ENCODE measurements at places on chromosomes 7 and 10.

GRCh38 chr10:88923520-88923919 is 29.1 kb downstream of the ACTA2 start:
- DNase-seq: no peak

DNA sequence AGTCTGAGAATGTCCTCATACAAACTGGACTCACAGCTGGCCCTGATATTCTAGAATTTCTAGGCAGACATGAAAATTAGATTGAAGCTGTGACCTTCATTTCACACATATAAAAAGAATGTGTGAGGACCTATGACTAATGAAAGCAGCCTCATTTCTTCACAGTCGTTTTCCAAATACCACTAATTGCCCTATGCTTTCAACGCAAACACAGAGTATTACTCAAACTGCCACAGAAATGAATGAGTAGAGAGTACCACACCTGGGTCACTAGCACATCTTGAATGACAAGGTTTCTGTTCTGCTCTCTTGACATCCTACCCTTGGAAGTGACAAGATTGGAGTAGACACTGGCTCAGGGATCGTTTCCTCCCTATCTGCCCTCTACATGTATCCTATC is 142.4 kb downstream of the C1GALT1 start:
- no peak for DNase-seq

DNA sequence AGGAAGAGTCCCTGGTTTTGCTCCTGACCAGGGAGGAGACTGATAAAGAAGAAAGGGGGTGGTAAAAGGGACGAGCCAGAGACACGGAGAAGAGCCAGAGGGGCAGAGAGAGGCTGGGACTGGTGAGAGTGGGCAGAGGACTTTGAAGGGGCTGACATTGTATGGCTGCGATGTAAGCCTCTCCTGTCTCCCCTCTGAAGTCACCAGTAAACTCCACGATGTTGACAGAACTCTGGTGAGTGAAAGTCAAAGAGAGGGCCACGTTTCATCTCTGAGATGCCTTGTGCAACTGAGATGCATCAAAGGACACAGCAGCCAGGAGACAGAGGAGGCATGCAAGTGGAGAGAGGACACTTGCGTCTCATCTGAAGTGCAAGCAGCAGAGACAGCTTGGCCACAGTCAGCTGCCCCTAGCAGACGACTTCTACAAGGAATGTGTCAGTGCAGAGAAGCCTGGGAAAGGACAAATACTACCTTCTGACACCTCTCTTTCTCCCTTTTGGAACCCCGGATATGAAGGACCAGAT is 54.3 kb downstream of the SMKR1 start:
- no peak for DNase-seq

- DNase-seq: peak; percentile 84
Measured at GRCh38 chr7:3436746-3437145, 135.7 kb downstream of the SDK1 start.

- DNase-seq: no peak
Measured at GRCh38 chr7:134870156-134870555, 90.7 kb downstream of the CALD1 start.

GRCh38 chr7:156177422-156178055 is 365.3 kb upstream of the SHH start:
- DNase-seq: no peak

- DNase-seq: peak; percentile 11
Measured at GRCh38 chr7:3404501-3404900, 103.4 kb downstream of the SDK1 start.

DNA sequence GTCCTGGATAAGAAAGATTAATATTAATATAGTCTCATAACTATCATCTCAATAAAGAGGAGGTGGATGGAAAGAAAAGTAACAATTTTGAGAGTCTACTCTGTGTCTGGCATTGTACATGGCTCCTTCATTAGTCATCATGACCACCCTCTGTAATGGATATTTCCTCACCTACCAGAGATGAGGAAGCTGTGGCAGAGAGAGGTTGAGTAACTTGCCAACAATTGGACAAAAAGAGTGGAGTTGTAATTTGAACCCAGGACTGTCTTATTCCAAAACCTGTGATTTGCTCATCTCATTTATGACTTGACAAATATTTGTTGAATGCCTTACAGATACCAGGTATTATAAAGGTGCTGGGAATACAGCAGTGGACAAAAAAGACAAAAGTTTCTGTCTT is 2.1 kb upstream of the IDE start:
- DNase-seq: peak; percentile 48

DNA sequence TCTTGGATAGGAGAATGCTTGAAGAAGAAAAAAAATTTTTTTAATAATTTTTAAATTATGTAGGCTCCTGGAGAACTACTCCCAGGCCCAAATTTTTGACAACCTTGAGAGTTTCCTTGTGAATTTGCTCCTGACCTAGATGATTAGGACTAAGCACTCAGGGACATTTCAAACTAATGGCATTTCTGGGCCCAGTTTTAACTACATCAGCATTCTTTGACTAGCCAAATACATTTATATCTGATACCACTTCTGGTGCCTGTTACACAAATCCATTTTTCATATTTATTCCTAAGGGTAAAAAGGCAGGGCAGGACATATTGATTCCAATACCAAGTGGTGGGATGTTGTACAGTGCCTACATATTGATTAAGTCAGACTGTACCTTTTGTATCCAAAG is 60.8 kb upstream of the CC2D2B start:
- no peak for DNase-seq

DNA sequence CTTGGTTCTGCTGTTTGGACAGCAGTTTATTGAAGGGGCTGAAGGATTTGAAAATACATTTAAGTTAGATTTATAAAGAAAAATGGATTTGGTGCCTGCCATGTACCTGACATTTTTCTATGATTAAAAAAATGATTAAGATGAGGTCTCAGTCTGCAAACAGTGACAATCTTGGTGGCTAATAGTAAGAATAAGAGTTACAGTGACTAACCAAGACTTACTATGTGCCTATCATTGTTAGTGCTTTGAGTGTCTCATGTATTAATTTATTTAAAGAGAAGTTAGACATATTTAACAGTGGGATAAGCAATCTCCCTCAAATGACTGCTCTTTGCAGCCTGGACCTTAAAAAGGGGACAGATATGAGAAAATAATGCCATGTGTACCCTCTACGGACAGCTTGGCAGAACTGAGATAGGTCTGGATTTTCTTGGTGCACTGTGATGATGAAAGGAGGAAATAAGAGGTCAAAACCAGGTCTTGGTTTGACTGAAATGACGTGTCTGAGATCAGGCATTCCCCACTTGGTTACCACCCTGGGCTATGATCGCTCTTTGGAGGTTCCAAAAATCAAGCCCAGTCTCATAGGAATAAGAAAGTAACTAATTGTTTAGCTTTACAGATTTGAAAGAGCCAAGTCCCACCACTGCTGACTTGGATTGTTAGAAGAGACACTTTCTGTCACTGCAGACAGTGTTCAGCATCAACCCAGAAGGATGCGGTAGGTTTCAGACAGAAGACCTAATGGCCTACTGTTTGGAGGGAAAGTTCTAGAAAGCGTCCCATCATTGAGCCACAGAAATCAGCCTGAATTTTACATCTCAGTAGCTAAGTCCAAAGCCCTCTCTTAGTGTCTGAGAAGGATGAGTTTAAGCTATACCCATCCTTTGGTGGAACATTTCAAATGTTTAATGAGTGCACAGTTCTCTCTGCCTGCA is 2.1 kb downstream of the CASP7 start:
- DNase-seq: no peak

DNA sequence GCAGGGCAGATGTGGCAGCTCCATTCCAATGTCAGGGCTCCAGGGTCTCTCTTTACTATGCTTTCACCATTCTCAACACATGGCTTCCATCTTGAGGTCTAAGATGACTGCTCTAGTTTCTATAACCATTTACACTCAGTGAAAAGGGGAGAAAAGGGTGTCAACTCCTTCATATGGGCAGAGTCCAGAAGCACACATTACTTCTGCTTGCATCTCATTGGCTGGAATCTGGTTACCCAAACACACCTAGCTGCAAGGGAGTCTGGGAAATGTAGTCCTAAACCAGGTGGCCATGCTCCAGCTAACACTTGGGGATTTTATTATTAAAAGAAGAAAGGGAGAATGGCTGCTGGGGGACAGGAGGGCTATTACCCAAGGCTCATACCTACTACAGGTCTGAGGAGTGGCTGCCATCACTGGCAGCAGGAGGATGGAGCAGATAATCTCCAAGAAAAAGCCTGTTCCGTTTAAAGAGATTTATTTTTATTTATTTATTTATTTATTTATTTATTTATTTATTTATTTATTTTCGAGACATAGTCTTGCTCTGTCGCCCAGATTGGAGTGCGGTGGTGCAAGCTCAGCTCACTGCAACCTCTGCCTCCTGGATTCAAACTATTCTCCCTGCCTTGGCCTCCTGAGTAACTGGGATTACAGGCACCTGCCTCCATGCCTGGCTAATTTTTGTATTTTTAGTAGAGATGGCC is 29.1 kb upstream of the LBX1 start:
- DNase-seq: peak; percentile 29

DNA sequence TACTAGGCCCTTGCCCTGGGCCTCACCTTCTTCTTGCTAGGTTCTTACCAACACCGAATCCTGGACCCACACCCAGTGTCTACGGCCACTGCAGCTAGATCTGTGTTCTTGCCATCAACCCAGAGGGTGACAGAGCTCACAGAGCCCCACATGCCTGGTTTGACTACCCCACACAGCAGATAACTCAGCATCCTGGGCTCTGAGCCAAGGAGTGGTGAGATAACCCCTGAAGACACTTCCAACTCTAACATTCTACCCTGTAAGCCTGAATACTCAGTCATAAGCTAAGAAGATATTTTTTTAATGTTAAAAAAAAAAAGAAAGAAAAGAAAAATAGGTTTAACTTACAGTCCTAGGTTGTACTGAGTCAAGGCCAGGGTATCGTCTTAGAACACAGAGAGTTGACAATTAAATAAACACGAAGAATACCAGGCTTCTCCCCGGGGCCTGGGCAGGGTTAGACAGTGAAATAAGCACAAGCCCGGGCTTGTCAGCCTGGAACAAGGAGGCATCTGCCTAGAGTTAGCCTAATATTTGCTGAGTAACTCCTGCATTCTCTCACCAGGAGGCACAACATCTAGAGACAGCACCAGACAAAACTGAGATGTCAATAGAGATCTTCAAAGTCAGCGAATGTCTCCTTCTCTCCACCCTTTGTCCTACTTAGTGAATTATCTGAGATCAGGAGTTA is 556.5 kb upstream of the LRRN3 start:
- DNase-seq: peak; percentile 47

DNA sequence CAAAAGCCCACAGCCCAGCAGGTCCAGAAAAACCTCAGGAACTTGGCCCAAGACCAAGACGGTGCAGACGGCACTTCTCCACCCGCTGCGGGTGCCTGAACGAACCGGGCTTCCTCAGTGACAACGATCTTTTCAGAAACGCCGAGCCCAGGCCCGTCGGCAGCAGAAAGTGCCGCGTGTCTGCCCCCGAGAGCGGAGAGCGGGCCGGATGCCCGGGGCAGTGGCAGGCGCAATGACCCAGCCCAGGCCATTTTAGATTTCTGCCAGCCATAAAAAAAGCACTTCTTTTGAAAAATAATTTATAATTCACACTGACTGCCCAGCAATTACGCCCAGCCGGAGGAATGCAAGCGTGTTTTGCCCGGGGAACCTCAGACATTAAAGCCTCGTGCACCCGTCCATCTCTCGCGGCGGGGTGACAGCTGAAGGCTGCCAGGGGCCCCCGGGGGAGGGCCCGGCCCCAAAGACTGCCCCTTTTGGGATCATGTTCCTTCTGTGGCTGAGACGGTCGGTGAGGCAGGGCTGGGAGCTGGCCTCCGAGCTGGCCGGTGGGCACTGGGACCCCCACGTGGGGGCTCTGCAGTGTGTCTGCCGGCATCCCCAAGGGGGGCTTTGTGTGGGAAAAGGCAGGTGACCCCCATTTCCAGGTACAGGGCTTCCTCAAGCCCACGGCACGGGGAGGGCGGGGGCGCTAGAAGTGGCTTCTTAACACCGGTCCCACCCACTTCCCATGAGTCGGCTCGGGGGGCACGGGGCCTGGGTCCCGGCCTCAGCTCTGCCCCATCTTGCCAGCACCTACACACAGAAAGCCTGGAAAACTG is 71.3 kb upstream of the PDGFA start:
- DNase-seq: no peak

DNA sequence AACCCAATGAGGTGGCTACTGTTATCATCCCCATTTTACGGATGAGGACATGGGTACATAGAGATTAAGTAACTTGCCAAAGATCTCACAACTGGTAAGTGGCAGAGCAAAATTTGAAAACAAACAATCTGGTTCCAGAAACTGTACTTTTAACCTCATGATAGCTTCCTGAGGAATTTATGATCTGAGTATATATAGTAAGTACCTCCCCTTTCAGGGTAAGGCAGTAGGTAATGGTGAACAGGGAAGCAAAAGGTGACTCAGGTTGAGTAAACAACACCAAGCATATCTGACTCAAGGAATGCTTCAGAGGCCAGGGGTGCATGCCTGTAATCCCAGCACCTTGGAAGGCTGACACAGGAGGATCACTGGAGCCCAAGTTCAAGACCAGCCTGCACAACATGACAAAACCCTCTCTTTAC is 21.1 kb downstream of the KLLN start:
- peak; percentile 84 for DNase-seq

- DNase-seq: no peak
Measured at GRCh38 chr7:14630048-14630447, 272.5 kb downstream of the DGKB start.

GRCh38 chr7:36810489-36810888 is 86.2 kb upstream of the AOAH start:
- DNase-seq: no peak

DNA sequence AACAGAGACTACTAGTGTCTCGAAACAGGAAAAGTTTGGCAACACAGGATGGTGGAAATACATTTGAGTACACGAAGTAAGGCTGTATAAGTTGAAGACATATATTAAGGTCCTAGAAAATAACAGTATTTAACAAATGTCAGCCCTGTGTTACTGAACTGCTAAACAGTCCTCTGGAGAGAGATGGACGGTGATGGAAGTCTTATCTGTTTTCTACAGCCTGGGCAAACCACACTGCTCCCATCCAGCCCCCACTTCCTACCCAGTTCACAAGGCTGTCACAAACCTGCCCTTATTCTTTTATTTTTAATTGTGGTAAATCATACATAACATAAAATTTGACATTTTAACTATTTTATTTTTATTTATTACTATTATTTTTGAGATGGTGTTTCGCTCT is 179.1 kb downstream of the DNAJC1 start:
- no peak for DNase-seq

- peak; percentile 14 for DNase-seq
Measured at GRCh38 chr10:48463318-48464003, 141.4 kb downstream of the ARHGAP22 start.

GRCh38 chr10:96152437-96152836 is 22.3 kb downstream of the ZNF518A start:
- no peak for DNase-seq

GRCh38 chr7:5296611-5297226 is 14.0 kb downstream of the SLC29A4 start:
- no peak for DNase-seq

- no peak for DNase-seq
Measured at GRCh38 chr10:68402276-68402675, 4.8 kb downstream of the RUFY2 start.

DNA sequence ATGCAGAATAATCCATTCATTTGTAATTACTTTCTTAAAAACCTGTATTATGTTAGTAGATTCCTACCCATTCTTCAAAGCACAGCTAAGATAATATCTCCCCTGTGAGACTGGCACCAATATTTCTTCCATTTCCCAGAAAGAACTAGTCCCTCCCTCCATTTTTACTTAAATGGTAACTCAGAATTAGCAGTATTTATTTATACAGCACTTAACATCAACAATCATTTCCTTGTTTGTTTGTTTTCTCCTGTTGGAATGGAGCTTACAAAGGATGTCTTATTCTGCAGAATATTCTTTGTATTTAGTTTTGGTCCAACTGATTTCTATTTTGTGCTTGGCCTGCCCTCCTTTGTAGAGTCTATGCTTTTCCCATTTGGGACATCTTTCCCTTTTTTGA is 32.1 kb upstream of the PTPN12 start:
- DNase-seq: no peak

All from A172 (cell line).